ENCODE measurements at places on chromosomes 7 and 10. TPM values are rescaled to one million over a fixed set of nuclear protein-coding genes. Genes with fewer than 3 reads are reported as not detected.

Gene LIPK
- not detected for polyA plus RNA-seq

Gene CABCOCO1
- polyA plus RNA-seq: not detected

Gene TEX47
- not detected for polyA plus RNA-seq

Gene ADIRF
- polyA plus RNA-seq: 10.9 TPM

Gene TMEM209
- polyA plus RNA-seq: 12.9 TPM

Gene SPDYE2B
- polyA plus RNA-seq: not detected

Gene GATA3
- polyA plus RNA-seq: 7.2 TPM

Gene ZNF722
- not detected for polyA plus RNA-seq

Gene CLRN3
- polyA plus RNA-seq: 0.07 TPM

Gene CFAP69
- 0.51 TPM for polyA plus RNA-seq

Gene MMD2
- polyA plus RNA-seq: not detected

Gene FAM185A
- polyA plus RNA-seq: 5.6 TPM

Gene ODAD2
- polyA plus RNA-seq: 1.1 TPM

Gene HMX3
- not detected for polyA plus RNA-seq

Gene CCDC71L
- 60.3 TPM for polyA plus RNA-seq

Gene CALHM3
- polyA plus RNA-seq: not detected

Gene CALD1
- 148 TPM for polyA plus RNA-seq

Gene BTBD16
- 0.04 TPM for polyA plus RNA-seq
